Hepatocyte (in vitro differentiated cells): ENCODE measurements at places on chromosomes 2 and 18. TPM values are rescaled to one million over a fixed set of nuclear protein-coding genes. Genes with fewer than 3 reads are reported as not detected.

- no peaks in the 10 kb centered on the region for H3K27me3 ChIP-seq
- H3K36me3 ChIP-seq, result no peaks in the 10 kb centered on the region
- peaks cover 21% of the 10 kb centered on the region for H3K4me1 ChIP-seq
- no peak overlapping the region for H3K27ac ChIP-seq
These were observed 2.8 kb downstream of the CAPN10 start for GRCh38 chr2:240589375-240589774.

GRCh38 chr2:160433466-160434140, 60.0 kb downstream of the RBMS1 start:
- no peak overlapping the region for H3K4me3 ChIP-seq
- no peaks in the 10 kb centered on the region for H3K4me1 ChIP-seq
- H3K27ac ChIP-seq, result no peak overlapping the region

DNA sequence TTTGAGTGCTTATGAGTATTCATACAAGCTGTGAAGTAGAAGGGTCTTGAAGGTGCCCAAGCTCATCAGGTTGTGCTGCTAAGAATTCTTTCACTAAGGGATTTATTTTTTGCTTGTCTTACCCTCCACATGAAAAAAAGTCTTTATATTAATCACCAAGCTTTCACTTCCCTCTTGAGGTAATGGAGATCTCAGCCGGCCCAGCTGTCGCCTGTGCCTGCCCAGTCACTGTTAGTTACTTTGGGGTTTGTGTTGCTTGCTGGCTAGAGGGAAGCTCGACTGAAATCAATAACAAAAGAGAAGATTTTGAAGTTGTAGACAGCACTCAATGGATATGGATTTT, 21.9 kb downstream of the MC2R start:
- DNase-seq, result no peak
- H3K4me3 ChIP-seq, result no peak overlapping the region
- no peak overlapping the region for H3K27ac ChIP-seq
- no peaks in the 10 kb centered on the region for H3K27me3 ChIP-seq

GRCh38 chr2:111161971-111162370, 41.3 kb downstream of the BCL2L11 start:
- no peak for DNase-seq
- H3K4me3 ChIP-seq, result no peak overlapping the region
- H3K27ac ChIP-seq, result no peak overlapping the region
- no peaks in the 10 kb centered on the region for H3K36me3 ChIP-seq

DNA sequence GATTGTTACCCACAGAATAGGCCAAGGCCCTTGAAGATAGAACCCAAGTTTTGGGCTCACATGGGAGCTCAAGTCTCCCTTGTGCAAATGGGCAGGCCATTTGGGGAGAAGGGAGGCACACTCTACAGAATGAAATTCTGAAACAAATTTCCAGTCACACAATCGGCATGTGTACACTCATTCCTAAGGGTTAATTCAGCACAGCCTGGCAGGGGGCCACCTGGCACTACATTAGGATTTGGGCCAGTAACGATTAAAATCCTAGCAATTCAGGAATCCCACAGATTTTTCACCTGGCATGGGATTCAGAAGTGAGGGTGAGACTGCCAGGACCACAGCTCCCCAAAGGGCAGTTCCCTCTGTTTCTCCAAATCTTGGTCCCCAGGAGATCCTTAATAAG, 46.4 kb downstream of the BMP10 start:
- DNase-seq, result no peak
- H3K27ac ChIP-seq, result no peak overlapping the region
- peaks cover 14% of the 10 kb centered on the region for H3K4me1 ChIP-seq
- no peaks in the 10 kb centered on the region for H3K36me3 ChIP-seq
- no peaks in the 10 kb centered on the region for H3K27me3 ChIP-seq

DNA sequence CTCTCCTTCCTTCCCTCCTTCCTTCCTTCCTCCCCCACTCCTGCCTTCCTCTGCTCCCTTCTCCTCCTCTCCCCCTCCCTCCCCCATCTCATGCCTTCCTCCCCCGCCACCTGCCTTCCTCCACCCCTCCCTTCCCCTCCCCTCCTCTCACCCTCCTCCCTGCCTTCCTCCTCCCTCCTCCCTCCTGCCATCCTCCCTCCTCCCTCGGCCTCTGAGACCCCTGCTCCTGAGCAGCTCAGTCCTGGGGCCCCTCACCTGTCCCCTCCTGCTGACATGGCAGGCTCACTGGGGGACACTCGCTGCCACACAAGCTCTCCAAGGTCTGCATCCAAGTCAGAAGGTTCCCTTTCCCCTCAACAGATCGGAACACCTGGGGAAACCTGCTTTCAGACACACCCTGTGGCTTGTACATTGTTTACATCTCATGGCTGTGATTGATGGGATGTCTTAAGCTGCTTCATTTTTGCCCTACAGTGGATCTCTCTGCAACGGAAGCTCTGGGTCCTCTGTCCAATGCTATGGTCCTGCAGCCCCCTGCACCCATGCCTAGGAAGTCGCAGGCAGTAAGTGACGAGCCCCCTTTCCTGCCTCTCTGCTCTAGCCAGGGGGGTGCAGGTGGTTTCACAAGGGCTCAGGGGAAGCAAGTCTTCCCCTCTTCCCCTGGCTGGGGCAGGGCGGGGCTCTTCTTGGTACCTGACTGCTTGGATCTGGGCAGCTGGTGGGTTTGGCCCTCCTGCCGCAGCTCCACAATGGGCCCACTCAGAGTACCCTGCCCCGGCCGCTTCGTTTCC, 22.9 kb downstream of the ITGB1BP1 start:
- no peak overlapping the region for H3K4me3 ChIP-seq
- no peaks in the 10 kb centered on the region for H3K27me3 ChIP-seq
- no peak overlapping the region for H3K27ac ChIP-seq
- no peaks in the 10 kb centered on the region for H3K36me3 ChIP-seq

Gene SERPINB5
- 0.23 and 0.28 TPM in 2 replicates for total RNA-seq

Gene KCNF1
- 0.28 and 0.67 TPM in 2 replicates for total RNA-seq

Gene RIOK3
- 70.7 and 95.2 TPM in 2 replicates for total RNA-seq
